Activated naive CD4-positive, alpha-beta T cell (primary cell): ENCODE measurements at places on chromosomes 12 and 14.

- no peak for DNase-seq
Observed at GRCh38 chr12:90024262-90024661, 315.6 kb upstream of the ATP2B1 start.

GRCh38 chr14:100425429-100425827 is 102.3 kb downstream of the SLC25A47 start:
- DNase-seq: no peak

DNA sequence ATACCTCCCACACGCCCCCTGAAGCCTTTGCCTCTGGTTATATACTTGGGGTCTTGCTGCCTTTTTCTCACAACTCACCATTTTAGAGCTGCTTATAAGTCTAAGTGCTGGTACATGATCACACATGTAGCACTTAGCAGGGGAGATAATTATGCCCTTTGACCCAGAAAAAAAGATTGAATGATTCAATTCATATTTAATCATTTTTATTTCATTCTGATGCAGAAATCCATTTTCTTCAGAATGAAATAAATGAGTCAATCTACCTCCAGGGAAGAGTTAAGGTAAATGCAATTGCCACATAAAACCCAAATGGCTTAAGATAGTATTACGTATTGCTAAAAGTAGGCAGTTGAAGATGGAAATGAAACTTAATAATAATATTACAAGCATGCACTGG is 414.6 kb upstream of the PRICKLE1 start:
- no peak for DNase-seq

DNA sequence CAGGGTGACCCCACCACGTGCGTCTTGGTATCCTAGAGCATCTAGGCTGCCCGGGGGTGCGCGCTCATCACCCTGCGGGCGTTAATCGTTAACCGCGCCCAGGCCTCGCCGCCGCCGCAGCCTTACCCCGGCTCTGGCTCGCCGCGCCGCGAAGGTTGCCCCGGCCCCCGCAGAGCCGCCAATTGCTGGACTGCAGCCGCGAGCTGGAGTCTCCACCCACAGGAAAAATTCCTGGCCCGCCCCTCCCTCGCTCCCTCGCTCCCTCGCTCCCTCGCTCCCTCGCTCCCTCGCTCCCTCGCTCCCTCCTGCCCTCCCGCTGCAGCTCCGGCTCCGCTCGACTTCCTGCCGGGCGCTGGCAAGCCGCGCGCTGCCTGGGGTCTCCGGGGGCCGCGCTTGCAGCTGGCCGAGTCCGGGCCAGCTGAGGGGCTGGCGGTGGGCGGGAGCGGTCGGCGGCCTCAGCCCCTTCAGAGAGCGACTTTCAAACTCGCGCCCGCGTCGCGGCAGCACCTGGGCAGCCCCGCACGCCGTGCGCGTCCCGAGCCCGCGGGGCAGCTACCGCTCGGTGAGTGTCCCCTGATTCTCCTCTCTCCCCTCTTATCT is at the start of gene PLEKHG3:
Gene PLEKHG3 (plus strand): TSS at position 282 of the 600 bp plus-strand sequence. CDS start 23,208 bp downstream, outside the sequence.
- DNase-seq: no peak

DNA sequence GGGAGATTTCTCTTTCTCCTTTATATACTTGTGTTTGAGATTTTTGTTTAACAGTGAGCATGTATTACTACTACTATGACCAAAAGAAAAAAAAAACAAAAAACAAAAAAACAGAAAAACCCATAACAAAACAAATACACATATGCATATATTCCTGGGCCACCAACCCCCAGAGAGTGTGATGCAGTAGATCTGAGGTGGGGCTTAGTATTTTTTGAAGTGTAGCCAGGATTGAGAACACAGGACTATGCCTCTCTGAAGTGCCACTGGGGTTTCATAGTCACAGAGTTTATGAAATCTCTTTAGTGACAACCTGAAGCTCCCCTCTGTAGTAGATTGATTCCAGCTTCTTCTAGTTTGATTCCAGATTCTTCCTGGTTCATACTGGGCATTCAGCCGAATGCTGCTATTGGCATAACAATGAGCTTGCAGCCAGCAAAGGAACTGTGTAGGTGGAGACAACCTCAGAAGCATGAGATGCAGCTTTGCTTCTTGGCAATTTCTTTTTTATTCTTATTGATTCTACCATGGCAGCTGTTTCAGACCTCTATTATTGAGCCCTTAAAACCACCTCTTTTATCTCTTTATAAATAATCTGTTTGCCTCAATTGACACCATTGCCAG is 15.5 kb upstream of the ANO4 start:
- no peak for DNase-seq

DNA sequence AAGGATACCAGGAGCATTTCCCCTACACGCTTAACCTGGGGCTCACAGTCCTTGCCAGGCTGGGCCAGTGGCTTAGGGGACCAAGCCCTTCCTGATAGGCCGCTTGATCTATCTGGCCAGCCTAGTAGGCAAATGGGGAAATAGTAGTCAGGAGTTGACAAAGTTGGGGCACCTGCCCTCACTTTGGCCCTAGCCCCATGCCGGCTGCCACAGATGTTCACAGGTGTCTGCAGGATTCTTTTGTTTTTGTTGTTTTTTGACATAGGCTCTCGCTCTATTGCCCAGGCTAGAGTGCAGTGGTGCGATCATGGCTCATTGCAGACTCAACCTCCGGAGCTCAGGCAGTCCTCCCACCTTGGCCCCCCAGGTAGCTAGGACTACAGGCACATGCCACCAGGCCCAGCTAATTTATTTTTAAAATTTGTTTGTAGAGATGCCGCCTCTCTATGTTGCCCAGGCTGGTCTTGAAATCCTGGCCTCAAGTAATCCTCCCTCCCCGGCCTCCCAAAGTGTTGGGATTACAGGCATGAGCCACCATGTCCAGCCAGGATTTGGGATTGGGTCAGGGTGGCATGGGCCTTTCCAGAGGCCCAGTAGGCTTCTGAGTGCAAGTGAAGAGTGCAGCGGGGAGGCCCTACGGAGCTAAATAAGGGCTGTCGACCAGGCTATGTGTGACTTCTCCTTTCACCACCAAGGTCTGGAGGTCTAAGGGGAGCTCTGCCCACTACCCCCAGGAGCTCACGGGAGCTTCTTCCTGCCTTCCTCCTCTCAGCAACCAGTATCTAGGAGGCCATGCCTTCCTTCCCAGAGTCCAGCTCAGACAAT is 15.5 kb upstream of the HDAC7 start:
- no peak for DNase-seq

- no peak for DNase-seq
Observed at GRCh38 chr12:1970331-1970900, 33.8 kb downstream of the DCP1B start.

- no peak for DNase-seq
Observed at GRCh38 chr12:92511786-92512185, 191.0 kb upstream of the PLEKHG7 start.
